ENCODE measurements at places on chromosomes 3 and 15.
A peak's percentile ranks its signal among the peaks of the same experiment; 100 is the strongest.

- DNase-seq = no peak
Measured at GRCh38 chr3:111972891-111973290, 5.9 kb upstream of the ABHD10 start.

GRCh38 chr3:48896936-48897335, 1.7 kb downstream of the SLC25A20 start:
- DNase-seq = no peak

GRCh38 chr15:60408463-60408981, 10.7 kb upstream of the ANXA2 start:
- DNase-seq = peak; percentile 87

DNA sequence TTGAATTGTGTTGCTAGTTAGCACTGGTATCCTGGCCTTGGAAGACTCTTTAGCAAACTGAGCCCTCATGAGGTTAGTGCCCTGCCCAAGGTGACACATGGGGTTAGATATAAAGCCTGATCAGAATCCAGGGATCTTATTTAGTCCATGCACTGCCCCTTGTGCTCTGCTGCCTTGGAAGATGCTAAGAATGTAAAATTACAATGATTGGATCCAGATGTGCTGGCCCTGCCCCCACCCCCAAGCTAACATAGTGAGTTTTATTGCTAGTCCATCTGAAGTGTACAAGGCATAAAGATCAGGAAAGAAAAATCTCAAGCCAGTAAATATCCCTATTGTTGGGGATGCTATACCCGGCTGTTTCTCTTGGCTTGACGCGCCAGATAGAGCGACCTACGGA, 248.1 kb upstream of the C2CD4B start:
- DNase-seq = no peak

- no peak for DNase-seq
Measured at GRCh38 chr15:41990243-41990605, 17.9 kb upstream of the EHD4 start.

DNA sequence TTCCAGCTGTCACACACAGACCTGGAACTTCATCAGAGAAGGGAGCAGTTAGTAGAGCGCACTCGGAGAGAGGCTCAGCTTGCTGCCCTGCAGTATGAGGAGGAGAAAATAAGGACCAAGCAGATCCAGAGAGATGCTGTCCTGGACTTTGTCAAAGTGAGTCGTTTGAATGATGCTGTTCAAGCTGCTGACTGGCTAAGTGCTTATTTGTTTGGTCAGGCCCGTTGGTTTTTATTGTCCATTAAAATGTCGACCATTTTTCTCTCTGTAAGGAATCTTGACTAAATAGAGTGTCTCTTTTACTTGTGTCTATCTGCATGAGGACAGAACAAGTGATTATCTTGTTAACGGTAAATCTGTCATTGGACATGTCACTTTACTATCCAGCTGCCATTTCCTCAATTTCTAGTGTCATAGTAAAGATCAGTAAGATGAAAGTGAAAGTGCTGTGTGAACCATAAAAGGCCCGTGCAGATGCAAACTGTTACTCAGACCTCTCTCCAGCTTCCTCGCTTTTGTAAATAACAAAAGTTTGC, 56.9 kb downstream of the LRCH3 start:
- peak; percentile 57 for DNase-seq

DNA sequence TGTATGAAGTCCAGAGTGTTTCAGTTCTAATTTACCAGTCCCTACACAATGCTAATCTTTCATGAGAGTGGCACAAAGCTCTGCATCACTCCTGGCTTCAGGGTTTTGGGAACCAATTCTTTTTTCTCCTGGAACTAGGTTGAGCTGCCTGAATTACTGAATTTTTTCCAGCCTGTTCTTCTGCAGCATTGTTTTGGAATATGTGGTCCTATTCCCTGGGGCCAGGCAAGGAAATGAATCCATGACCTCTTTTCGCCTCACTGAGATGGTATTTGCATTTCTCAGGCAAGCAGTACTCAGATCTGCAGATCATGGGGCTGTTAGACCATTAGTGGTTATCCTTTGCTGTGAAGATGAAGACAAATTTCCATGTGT, 25.6 kb upstream of the GPR171 start:
- peak; percentile 35 for DNase-seq

DNA sequence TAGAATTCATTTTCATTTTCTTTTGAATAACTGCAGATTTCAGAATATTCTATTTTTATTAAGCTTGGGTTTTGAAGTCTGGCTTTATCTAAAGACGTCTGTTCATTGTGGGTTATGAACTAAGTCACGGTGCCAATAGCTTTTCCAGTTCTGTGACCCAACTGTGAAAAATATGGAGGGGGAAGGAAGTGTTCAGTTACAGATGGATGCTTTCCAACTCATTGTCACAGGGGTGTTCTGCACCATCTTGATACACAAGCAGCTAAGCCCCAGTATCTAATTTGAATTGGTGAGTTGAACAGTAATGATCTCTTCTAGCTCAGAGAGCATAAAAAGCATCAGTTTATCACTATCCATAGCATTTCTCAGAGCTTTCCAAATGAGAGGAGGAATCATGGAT, 710.6 kb downstream of the EDEM1 start:
- no peak for DNase-seq

GRCh38 chr3:161212906-161213305, 8.2 kb upstream of the NMD3 start:
- no peak for DNase-seq

DNA sequence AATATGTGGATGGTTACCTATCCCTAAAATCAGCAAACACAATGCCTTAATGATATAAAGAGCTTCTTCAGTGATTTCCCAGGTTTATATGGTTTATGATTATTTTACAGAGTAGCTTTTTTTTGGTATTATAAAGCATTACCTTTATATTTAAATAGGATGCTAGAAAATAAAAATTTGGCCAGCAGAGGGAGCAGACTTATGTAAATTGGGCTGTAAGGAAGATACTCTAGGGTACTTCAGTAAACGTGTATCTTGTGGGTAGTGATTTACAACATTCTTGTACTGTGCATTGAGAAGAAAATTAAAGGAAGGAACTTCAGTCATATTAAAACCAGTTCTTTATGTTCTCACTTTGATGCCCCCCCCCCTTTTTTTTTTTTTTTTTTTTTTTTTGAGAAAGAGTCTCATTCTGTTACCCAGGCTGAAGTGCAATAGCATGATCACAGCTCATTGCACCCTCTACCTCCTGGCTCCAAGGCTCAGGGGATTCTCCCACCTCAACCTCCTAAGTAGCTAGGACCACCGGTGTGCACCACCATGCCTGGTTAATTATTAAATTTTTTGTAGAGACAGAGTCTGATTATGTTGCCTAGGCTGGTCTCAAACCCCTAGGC, 167.9 kb downstream of the BBX start:
- peak; percentile 87 for DNase-seq

DNA sequence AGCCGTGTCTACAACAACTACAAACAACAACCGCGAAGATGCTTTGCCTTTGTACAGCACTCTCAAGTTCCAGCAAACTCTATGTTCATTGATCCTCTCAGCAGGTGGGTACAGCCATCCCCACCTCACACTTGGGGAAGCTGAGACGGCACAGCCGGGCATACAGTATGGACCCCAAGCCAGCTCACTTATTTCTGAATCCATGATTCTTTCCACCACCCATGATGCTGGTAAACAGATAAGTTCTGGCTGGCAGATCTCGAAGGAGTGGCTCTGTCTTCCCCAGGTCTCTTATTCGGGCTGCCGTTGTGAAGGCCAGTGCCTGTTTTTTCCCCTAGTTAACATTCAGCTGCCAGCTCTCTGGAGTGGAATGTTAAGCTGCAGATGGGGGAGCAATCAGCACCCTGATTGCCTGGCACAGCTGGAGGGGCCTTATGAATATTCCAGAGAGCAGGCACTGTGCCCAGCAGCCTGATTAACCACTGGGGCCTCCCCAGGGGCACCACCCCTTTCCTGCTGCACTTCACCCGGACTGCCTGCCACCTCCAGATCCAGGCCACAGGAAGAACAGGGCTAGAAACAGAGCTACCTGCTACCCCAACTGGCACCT, 73.2 kb downstream of the CORO2B start:
- DNase-seq = no peak

DNA sequence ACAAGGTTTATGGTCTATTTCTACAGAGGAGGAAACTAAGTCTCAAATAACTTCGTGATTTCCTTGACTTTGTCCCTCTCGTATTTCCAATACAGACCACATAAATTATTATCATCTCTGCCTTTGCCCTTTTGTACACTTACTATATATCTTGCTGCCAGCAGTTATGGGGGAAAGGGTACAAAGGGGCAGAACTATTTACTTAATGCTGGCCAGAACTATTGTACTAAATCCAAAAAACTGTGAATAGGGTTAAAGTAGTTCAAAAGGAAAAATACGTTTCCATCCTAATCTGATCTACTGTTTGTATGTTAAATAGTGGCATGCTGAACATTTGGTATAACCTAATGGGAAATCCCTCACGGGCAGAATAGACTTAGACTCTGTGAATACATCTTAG, 537.3 kb upstream of the SEMA6D start:
- no peak for DNase-seq

GRCh38 chr15:88864861-88865497, 30.4 kb downstream of the HAPLN3 start:
- DNase-seq = peak; percentile 80

GRCh38 chr3:71684757-71685386, 40.3 kb downstream of the EIF4E3 start:
- DNase-seq = peak; percentile 91

DNA sequence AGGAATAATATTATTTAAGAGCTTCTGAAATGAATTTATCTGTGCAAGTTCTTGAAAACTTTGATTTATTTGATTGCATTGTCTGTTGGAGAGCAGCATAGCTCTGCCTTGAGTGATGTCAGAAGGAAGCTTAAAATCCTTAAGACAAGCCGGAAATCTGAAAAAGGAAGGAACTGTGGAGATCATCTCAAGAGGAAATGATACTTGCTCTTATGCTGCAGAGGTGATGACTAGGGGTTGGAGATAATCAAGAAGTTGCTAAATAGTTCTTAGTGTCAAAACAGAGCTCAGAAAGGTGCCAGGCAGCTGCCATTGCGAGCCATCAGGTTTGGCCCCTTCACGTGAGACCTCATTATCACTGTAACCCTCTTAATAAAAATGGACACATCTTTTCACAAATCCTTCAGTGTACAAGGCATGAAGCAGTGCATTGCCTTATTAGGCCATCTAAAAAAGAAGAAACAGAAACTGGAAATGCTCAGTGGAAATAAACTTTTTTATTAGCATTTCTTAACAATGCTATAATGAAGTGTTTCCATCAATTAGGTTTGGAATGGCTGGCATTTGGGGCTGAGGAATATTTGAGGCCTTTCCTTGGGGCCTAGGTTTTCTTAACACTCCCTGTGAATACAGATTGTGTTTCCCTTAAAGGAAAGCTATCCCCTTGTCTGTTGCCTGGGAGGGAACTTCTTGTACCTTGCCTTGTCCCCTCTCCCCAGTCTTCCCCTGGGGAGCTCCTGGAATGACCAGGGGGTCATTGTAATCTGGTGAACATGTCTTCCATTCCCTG, 34.5 kb upstream of the VILL start:
- no peak for DNase-seq

DNA sequence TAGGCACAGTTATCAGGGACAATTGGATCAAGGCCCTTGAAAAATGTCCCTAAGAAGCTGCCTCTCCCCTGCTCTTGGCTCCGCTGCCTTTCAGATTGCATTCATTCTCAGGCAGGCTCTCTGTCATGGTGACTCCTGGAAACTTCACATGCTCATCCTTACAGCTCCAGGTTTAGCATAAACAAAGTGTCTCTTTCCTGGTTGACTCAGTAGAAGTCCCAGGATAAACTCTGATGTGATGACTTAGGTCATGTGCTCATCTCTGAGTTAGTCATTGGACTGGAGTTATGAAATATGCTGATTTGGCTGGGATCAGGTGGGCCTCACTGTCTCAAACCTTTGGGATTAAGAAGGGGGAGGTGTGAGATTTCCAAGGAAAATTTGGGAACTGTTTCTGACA, 243.8 kb downstream of the ZNF621 start:
- no peak for DNase-seq

DNA sequence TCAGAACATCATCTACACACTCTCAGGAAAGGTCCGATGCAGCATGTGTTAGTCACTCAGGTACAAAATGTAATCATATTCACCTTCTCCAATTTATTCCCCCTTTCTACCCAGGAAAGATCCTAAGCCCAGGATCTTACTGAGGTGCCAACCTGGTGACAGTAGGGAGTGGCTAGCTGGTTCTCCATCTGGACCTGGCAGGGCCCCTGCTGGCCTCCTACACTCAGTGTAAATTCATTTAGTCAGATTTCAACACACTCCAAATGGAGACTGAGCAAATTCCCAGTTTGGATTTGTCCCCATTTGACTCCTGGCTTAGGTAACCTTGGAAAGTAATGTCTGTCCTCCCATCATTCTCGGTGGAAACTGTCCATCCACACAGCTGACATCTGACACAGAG, 47.3 kb downstream of the SYNPR start:
- DNase-seq = no peak

GRCh38 chr15:29162411-29162810, 107.2 kb downstream of the NSMCE3 start:
- no peak for DNase-seq

- peak; percentile 64 for DNase-seq
Measured at GRCh38 chr15:65653341-65653740, 31.6 kb downstream of the SLC24A1 start.

DNA sequence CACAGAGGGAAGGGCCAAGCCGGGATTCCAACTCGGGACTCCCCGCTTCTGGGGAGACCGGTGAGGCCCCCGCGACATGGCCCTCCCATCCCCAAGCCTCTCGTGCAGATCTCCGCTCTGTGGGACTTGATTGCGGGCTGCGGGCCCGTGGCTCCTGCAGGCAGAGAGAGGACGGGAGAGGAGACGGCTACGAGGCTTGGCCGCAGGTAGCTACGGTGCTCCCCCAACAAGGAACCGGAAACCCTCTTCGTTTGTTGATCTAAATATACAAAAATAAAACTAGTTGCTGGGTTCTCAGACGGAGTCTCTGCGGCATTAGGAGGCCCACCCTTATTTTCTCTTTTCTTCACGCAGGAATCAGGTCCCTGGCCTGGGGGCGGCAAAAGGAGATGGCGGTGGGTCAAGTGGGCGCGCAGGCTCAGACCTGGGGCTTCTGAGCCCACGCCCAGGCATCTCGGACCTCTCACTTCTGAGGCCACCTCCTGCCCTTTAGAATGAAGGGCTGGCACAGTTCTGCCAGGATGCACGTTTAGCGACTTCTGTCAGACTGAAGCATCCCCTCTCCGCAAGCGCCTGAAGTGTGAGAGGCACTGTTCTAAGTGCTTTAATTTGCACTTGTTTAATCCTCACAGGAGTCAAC, 10.9 kb downstream of the GNB5 start:
- peak; percentile 76 for DNase-seq

DNA sequence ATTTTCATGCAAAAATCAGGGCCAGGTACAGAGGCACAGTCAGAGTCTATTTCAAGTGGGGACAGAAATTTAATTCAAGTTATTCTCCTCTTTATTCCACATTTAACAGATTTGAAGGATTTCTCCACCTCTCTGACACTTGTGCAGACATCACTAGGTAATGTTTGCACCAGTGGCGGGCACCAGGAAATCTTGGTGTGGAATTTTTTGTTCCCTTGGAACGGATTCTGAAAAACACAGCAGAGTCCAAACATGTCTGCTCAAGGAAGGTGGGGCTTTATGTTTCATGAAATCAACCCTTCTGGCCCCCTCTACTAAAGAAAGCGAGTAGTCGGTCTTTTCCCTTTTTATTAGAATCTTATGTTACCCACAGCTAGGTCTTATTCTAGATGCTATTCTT, 271.2 kb upstream of the MDFIC2 start:
- DNase-seq = peak; percentile 26

- DNase-seq = no peak
Measured at GRCh38 chr15:55715355-55716076, 27.4 kb downstream of the PRTG start.
